ENCODE measurements at places on chromosomes 3 and 15. TPM values are rescaled to one million over a fixed set of nuclear protein-coding genes. Genes with fewer than 3 reads are reported as not detected.

XYLB gene
- total RNA-seq: 4.3 TPM

PRSS50 gene
- not detected for total RNA-seq

TRPM1 gene
- total RNA-seq: not detected

DOCK3 gene
- 0.50 TPM for total RNA-seq

RBP2 gene
- total RNA-seq: not detected

GHSR gene
- total RNA-seq: not detected

OR5H2 gene
- not detected for total RNA-seq

KBTBD13 gene
- not detected for total RNA-seq

ESYT3 gene
- 0.68 TPM for total RNA-seq

CACNA1D gene
- total RNA-seq: 1.2 TPM

CHAC1 gene
- total RNA-seq: 2.6 TPM

PRR20G gene
- 0.14 TPM for total RNA-seq
